T-helper 17 cell (primary cell): ENCODE measurements at places on chromosomes 4 and X. TPM values are rescaled to one million over a fixed set of nuclear protein-coding genes. Genes with fewer than 3 reads are reported as not detected.
A peak's percentile ranks its signal among the peaks of the same experiment; 100 is the strongest.

DNA sequence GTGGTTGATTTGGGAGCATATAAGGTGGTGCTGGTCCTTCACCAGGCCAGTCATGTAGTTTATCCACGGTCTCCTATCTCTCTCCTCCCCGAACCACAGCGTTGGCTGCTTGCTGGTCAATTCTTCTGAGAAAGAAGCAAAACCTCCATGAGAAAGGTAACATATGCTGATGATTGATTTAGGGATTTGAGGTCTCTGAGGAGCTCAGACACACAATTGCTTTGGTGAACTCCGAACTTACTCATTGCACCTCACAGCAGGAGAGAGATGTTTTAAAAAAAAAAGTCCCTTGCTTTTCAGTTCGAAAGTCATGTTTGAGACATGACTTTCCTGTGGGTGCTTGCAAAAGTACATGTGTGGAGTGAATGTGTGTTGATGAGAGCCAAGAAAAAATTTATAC is 100.2 kb downstream of the TSPAN7 start:
- no peaks in the 10 kb centered on the region for H3K36me3 ChIP-seq
- H3K4me3 ChIP-seq = no peak overlapping the region
- no peak for DNase-seq
- no peak overlapping the region for H3K27ac ChIP-seq
- no peaks in the 10 kb centered on the region for H3K4me1 ChIP-seq

DNA sequence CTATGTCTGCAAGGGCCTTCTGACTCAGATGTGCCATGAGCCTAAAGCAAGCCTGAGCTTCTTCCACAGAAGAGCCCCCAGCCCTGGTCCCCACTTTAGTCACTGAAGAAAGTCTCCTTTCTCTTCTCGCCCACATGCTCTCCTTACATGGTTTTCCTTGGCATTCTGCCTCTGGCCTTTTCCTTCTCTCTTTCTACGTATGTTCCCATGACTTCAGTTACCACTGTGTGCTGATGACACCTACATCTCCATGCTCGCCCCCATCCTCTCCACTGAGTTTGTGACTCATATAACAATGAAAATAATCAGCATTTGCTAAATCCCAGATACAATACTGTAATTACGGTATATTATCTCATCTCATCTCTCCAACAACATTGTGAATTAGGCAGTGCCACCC is 149.3 kb downstream of the AMMECR1 start:
- H3K4me1 ChIP-seq = peaks cover 3% of the 10 kb centered on the region
- H3K36me3 ChIP-seq = peaks cover 3% of the 10 kb centered on the region
- H3K27me3 ChIP-seq = no peaks in the 10 kb centered on the region
- no peak overlapping the region for H3K27ac ChIP-seq

DNA sequence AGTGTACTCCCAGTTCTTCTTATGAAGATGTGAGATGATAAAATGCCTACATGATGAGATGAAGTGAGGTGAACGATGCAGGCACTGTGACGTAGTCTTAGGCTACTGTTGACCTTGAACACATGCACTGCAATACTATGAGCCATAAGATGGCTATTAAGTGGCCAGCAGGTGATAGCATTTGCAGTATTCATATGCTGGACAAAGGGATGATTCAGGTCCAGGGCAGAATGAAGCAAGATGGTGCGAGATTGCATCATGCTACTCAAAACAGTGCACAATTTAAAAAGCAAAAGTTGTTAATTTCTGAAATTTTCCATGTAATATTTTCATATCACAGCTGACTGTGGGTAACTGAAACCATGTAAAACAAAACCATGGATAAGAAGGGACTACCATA is 781.4 kb downstream of the PCDH18 start:
- H3K4me3 ChIP-seq = no peak overlapping the region
- no peak overlapping the region for H3K27ac ChIP-seq

DNA sequence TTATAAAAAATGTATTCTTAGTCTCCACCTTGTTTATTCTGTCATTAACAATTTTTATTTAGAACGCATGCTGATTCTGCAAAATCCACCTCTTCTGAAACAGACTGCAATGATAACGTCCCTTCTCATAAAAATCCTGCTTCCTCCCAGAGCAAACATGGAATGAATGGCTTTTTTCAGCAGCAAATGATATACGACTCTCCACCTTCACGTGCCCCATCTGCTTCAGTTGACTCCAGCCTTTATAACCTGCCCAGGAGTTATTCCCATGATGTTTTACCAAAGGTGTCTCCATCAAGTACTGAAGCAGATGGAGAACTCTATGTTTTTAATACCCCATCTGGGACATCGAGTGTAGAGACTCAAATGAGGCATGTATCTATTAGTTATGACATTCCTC is 75.6 kb upstream of the SMARCA5 start:
- H3K4me3 ChIP-seq = no peak overlapping the region
- H3K27me3 ChIP-seq = peaks cover 27% of the 10 kb centered on the region
- no peak overlapping the region for H3K27ac ChIP-seq

GRCh38 chr4:167784826-167785225 is 307.5 kb upstream of the ANXA10 start:
- no peak overlapping the region for H3K4me3 ChIP-seq
- H3K36me3 ChIP-seq = no peaks in the 10 kb centered on the region
- no peak for DNase-seq
- no peaks in the 10 kb centered on the region for H3K4me1 ChIP-seq

DNA sequence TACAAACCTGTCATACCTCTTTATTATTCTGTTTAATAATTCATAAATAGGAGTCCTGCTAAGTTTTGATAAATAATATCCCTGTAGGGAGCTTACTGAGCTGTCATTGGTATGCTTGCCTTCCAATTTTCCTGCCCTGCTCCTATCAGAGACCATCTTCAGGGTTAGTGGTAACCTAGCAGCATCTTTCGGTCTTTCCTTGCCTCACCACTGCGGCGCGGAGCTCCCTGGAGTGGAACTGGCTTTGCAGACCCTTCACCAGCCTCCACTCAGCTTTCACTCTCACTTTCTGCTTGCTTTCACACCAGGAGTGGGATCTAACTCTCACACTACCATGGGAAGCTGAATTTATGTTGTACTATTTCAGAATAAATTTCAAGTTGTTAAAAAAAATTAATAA is 481.7 kb upstream of the ATOH1 start:
- H3K4me3 ChIP-seq = no peak overlapping the region
- H3K36me3 ChIP-seq = no peaks in the 10 kb centered on the region
- no peak overlapping the region for H3K27ac ChIP-seq
- no peaks in the 10 kb centered on the region for H3K4me1 ChIP-seq

GRCh38 chr4:73451981-73452747 is 16.1 kb downstream of the AFP start:
- H3K36me3 ChIP-seq = no peaks in the 10 kb centered on the region
- H3K27ac ChIP-seq = no peak overlapping the region
- peaks cover 20% of the 10 kb centered on the region for H3K27me3 ChIP-seq
- no peak for DNase-seq
- H3K4me3 ChIP-seq = no peak overlapping the region
- no peaks in the 10 kb centered on the region for H3K4me1 ChIP-seq

DNA sequence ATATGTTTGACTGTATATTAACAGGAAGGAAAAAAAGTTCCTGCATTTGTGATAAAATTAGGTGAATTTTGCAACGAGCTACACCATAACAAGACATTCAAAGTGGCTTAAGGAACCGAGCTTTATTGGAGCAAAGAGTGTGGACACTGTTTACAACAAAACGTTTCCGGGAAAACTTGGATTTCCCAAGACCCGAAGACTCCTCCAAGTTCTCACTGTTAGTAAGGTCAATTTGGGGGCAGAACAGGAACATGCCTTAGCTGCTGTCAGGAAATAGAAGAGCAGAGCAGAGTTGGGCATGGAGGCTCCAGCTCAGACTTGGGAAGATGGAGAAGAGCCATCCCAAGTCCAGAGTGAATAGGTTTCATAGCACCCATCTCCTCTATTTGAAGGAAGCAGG is 16.5 kb downstream of the ADH6 start:
- H3K27ac ChIP-seq = no peak overlapping the region
- H3K4me3 ChIP-seq = no peak overlapping the region
- no peaks in the 10 kb centered on the region for H3K4me1 ChIP-seq
- peaks cover 2% of the 10 kb centered on the region for H3K36me3 ChIP-seq

HGFAC gene
- not detected for total RNA-seq

PLXNB3 gene
- total RNA-seq = 0.25 TPM

DNA sequence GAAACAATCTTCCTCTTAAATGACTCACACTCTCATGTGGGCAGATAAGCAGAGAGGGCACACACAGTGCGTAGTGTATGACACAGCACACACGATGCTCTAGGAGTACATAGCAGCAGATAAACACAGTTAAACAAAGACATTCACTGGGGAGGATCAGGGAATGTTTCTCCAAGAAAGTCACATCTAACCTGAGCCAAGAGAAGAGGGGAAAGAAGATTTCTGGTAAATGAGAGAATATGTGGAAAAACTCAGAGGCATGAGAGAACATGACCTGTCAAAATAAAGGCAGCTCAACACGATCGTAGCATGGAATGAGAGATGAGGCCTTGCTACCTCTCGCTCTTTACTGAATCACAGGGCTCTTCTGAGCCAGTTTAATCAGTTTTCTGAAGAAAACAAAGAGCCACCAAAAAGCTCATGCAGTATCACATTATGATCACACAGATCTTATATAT is 251.0 kb downstream of the ANK2 start:
- H3K27ac ChIP-seq = no peak overlapping the region
- H3K36me3 ChIP-seq = no peaks in the 10 kb centered on the region
- H3K4me1 ChIP-seq = no peaks in the 10 kb centered on the region
- H3K27me3 ChIP-seq = peaks cover 13% of the 10 kb centered on the region

DNA sequence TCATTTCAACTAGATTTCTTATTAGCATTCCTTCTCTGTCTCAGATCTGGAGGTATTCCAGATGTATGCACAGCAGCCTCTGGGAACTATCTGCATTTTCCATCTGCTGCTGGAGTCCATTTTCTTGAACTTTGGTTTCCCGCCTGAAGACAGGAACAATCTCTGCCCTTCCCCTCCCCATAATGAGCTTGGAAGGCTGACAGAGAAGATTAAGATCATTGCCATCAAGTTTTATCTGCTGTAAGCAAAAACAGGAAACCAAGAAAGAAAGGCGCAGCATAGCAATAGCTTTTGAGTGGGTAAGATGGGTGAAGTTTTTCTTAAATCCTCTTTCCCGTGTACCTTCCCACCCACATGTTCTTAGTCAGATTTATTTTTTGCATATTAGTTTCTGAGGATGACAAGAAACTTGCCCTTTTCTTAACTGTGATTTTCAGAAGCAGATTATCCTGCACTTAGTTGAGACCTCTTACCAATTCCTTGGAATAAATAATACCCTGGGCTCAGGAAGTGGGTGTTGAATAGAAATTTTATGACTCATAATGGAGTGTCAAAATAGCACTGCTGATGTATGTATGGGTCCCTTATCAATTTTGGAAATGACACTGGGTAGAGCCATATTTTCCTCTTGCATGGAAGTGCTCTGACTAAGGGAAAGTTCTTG is 78.3 kb downstream of the CT47B1 start:
- no peak overlapping the region for H3K4me3 ChIP-seq
- no peak for DNase-seq
- H3K27ac ChIP-seq = no peak overlapping the region

DNA sequence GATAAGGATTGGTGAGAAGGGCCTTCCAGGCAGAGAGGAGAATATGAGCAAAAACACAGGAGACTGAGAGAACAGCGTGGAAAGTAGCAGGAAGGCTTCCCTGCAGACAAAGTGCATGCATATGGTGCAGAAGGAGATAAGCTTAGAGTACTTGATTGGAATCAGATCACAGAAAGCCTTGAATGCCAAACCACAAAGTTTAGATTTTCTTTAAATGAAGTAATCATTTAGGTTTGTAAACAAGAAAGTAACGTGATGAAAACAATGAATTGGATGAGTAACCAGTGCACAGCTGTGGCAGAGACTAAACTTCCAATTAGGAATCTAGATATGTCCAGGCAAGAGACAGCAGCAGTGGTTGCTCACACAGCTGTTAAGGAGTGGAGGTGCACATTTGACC is 83.8 kb upstream of the C1QTNF7 start:
- H3K4me1 ChIP-seq = no peaks in the 10 kb centered on the region
- H3K27me3 ChIP-seq = no peaks in the 10 kb centered on the region
- no peak for DNase-seq
- no peak overlapping the region for H3K27ac ChIP-seq
- H3K4me3 ChIP-seq = no peak overlapping the region

GRCh38 chrX:47166126-47166525 is 21.1 kb downstream of the RBM10 start:
- H3K4me1 ChIP-seq = peaks cover 2% of the 10 kb centered on the region
- H3K36me3 ChIP-seq = no peaks in the 10 kb centered on the region
- H3K27ac ChIP-seq = no peak overlapping the region
- H3K27me3 ChIP-seq = no peaks in the 10 kb centered on the region
- DNase-seq = no peak

DNA sequence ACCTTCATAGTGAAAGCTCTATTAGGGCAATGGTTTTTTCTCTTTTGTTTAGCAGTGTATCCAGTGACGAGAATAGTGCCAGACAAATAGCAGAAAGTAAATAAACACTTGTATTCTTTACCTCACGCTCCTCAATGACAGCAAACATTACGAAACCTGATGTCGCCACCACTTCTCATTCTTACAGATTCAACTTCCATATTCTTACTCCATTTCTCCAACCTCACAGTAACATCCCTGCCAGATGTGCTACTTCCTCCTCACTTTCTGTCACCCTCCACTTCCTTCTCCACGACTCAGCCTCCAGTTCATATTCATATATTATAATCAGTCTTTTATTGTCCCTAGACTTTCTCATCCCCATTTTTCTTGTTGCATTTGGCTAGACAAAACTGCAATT is 1956.2 kb upstream of the AGA start:
- H3K27me3 ChIP-seq = no peaks in the 10 kb centered on the region
- no peak overlapping the region for H3K27ac ChIP-seq
- no peak for DNase-seq
- no peak overlapping the region for H3K4me3 ChIP-seq
- H3K4me1 ChIP-seq = no peaks in the 10 kb centered on the region
- no peaks in the 10 kb centered on the region for H3K36me3 ChIP-seq

LDOC1 gene
- 17.5 TPM for total RNA-seq

GRCh38 chrX:72713130-72713529 is 976 bp downstream of the PHKA1 start:
- no peak for DNase-seq
- H3K36me3 ChIP-seq = no peaks in the 10 kb centered on the region
- H3K4me1 ChIP-seq = peaks cover 4% of the 10 kb centered on the region

DNA sequence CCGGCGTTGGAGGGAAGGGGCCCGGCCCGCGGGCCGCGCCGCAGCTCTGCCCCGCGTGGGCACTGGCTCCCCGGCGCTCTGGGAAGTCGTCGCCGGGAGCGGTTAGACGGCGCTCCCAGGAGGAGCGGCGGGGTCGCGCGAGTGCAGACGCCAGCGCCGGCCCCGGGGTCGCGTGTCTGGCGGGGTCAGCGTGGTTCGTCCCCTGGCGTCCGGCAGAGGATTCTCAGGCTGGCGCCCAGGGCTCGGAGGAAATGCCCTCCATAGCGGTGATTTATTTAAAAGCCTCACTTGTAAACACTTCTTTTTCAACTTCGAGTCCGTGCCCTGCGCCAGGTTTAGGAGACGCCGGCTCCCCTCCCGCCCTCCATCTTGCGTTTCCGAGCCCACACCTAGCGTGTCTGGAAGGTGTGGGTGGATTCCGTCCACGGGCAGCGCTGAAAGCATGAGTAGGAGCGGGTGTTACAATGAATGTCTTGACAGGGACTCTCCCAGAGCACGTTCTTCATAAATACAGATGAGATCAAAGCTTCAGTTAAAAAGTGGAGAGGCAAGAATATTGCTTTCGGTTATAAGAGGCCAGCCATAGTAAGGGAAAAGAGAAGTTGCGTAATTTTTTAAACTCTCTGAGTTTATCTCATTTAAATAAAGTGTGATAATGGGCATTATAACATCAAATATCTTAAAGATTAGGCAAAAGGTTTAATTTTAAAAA is 692 bp downstream of the FAM241A start:
- DNase-seq = peak; percentile 67
- H3K4me1 ChIP-seq = peaks cover 39% of the 10 kb centered on the region
- peaks cover 4% of the 10 kb centered on the region for H3K36me3 ChIP-seq
- peak overlapping the region; percentile 96 for H3K4me3 ChIP-seq

- H3K4me3 ChIP-seq = no peak overlapping the region
- H3K27me3 ChIP-seq = peaks cover 18% of the 10 kb centered on the region
- no peak overlapping the region for H3K27ac ChIP-seq
- H3K4me1 ChIP-seq = peaks cover 3% of the 10 kb centered on the region
Observed at GRCh38 chrX:118114971-118115370, 1.6 kb downstream of the KLHL13 start.
